ENCODE measurements at places on chromosomes 5 and 9.

GRCh38 chr9:81538890-81539289, 150.5 kb downstream of the TLE1 start:
- DNase-seq = no peak

DNA sequence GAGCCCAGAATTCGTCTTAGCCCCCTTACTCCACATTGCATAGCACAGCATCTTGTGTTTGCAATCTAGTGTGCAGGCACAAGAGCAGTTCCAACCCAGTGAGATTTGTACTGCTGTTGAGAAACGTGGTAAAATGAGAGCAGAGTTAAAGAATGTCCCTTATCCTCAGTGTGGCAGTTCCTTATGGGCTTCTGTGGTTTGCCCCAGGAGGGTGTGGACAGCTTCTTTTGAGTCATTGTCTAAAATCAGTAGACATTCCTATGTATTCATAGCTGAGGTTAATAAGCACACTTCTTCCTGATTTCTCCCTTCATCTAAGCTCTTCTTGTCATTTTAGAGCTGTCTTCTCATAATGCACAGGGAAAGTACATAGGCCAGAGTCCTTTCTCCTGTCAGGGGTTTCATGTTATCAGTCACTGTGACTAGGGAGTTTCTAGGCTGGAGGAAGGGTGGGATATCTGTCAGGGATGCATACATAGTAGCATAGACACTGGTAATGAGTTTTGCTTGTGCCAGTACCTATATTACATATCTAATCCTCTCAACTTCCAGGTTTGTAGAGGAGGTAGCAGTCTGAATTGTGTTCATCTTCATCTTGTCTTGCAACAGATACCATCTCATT, 2.0 kb upstream of the CAVIN4 start:
- DNase-seq = no peak

- no peak for DNase-seq
Observed at GRCh38 chr5:154562244-154562880, 84.3 kb upstream of the HAND1 start.

GRCh38 chr5:149616727-149617285, 35.5 kb downstream of the ARHGEF37 start:
- no peak for DNase-seq

GRCh38 chr5:115857057-115857479, 15.3 kb downstream of the AP3S1 start:
- no peak for DNase-seq

- no peak for DNase-seq
Observed at GRCh38 chr5:55232271-55232984, 980 bp downstream of the CCNO start.

- no peak for DNase-seq
Observed at GRCh38 chr5:141479776-141480175, 4.0 kb downstream of the PCDHGC3 start.

DNA sequence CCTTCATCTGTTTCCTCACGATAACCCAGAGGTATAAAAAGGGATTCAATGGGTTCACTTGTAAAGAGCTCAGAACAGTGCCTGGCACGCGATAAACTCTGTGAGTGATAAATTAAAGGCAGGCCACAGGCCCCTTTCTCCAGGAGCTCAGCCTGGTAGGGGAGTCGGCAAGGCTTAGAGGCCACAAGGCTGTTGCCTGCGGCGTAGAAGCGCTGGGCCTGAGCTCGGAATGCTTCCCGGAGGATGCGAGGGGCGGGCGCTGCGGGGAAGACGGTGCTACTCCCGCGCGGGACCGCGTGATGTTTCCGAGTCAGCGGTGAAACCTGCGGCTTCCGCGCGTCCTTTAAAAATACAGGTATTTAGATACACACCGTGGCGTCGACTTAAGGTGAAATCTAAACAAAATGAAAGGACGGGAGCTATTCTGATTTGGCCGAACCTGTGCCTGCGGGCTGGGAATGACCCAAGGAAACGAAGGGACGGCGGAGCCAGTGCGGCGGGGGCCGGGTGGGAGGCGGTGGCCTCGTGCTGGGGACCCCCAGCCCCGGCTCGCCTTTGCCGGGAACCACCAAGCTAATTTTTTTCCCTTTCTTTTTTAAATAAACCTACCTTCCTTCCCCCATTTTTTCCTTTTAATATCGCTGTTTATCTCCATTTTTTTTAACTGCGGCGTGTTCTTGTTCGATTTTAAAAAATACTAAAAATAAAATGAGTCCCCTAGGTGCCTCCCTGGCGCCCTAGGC, 6.2 kb downstream of the NKX2-5 start:
- no peak for DNase-seq

DNA sequence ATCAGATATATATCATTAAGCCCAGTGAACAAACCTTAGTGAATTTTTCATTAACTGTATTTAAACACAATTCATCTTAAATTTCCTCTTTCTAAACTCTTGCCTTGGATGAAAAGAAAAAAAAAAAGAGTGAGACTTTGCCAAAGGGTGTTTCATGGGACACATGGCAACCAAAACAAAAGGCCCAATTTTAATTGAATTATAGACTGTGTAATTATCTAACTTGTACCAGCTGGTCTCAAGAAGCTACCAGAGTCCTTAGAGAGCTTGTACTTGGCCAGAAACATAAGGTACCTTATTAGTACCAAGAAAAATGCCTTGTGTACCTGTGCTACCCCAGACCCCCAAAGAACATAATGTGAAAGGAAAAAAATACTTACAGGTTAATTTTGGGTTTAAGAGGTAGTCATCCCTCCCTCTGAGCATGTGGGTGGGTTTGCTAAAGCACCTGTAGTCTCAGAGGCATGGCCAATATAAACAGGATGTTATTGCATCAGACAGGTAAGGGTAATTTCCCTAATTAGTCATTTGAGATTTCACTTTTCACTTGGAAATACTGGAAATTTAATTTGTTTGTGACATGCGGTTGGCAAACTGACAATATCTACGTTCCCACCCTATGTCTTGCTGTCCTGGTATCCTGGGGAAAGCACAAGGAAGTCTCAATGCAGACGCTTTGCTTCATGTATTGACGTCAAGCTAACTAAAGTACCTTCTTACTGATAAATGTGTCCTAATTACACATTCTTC, 90.1 kb downstream of the SNCAIP start:
- DNase-seq = peak; percentile 43

- no peak for DNase-seq
Observed at GRCh38 chr5:1936413-1936812, 53.7 kb upstream of the IRX4 start.

DNA sequence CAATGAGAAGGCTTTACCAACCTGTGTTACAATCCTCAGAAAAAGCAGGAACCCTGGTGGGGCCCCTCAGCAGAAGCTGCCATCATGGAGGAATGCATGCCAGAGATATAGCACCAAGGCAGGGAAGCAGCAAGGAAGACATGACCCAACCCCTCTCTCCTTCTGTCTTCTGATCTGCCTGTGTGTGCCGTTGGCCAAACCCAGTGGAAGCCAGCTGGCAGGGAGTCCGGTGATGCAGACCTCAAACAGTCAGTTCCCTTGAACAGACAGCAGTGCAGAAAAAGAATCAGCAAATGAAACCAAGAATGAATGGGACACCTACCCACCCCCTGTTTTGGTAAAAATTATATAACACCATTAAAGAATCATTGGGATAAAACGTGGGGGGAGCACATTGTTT, 234.2 kb downstream of the ZNF608 start:
- DNase-seq = no peak

DNA sequence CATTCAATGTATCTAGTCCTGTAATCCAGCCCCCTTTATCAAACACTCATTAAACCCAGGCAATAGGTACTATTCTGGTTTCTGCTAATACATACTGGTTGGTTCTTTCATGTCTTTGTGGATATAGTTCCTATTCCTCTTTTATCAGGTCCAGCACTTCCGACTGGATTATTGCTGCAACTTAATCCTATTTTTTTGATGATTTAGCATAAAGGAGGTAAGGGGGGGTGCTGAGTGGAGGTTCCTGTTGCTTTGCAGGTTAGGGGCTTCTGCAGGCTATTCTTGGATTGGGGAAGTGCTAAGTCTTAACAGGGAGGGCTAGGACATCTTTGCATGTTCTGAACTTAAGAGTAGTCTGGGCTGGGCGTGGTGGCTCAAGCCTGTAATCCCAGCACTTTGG, 377.7 kb downstream of the FGF10 start:
- DNase-seq = no peak

GRCh38 chr5:80141147-80141671, 106.1 kb downstream of the THBS4 start:
- no peak for DNase-seq

DNA sequence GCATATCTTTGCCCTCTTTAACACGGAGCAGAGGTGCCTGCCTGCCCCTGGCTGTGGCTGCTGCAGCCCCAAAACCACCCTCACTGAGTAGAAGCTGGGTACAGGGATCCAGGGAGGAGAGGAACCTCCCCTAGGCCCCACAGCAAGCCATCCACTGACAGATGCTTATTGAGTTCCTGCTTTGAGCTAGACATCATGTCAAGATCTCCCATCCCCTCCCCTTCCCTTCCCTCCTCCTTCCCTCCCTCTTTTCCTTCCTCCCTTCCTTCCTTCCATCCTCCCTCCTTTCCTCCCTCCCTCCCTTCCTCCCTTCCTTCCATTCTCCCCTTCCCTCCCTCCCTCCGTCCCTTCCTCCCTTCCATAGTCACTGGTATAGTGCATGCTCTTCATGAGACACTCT, 29.3 kb downstream of the GOLGA2 start:
- no peak for DNase-seq

- no peak for DNase-seq
Observed at GRCh38 chr5:131533836-131534235, 101.2 kb downstream of the RAPGEF6 start.

DNA sequence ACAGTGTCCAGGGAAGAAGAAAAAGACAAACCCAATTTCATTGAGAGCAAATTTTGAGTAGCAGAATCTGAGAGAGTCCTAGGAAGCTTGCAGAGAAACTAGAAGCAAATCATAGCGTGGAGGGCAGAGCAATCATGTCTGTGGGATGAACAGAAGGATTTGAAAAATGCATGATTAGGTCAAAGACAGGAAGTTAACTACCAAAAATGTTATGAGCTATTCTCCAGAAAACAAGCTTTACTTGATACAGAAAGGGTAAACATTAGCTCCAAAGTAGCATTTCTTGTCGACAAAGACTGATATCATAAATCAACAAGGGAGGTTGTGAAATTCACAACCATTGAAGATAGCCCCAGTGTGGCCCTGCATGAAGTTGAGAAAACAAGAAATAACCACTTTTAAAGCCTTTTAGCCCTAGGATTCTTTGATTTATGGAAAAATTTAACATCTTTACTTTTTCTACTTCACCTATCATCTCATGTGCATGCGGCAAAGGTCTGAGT, 97.7 kb upstream of the MEGF10 start:
- DNase-seq = no peak

GRCh38 chr5:95863383-95863757, 40.8 kb upstream of the GLRX start:
- no peak for DNase-seq

DNA sequence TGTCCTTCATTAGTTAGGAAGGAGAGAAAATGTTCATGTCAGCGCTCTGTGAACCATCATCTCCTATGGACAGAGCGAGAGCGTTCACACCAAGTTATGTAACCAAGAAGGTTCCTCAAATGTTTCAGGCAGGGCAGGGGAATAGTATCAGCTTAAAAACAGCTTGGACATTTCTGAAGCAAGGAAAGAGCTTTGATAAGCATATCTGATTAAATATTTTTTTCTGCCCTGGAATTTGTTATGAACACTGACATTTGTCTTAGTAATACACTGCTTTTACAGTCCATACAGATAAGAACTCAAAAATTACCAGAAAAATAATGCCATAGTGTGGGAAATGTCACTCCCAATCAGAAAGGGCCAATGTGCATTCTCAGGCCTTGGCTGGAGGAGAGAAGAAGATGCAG, 66.3 kb upstream of the LIFR start:
- DNase-seq = no peak

- DNase-seq = no peak
Observed at GRCh38 chr5:119330367-119331183, 25.2 kb upstream of the TNFAIP8 start.

DNA sequence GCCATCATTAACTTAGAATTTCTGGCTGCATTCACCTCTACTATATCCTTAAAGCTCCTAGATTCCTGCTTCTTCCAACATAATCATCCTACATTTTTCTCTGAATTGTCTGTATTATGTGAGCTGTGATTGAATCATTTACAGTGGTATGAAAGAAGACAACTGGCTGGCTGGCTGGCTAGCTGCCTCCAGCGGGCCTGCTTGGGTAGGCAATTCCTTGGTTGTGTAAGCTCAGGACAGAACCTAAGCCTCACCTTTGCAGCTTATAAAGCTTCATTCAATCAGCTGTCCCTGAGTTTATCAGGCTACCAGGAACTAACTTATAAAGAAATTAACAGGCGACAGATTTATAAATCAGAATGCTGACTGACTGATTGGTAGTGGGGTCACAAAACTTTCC, 162.7 kb upstream of the NR3C1 start:
- no peak for DNase-seq

GRCh38 chr5:179266291-179267070, 78.8 kb downstream of the ADAMTS2 start:
- DNase-seq = no peak
